ENCODE measurements at places on chromosomes 13 and 19.

- no peak for DNase-seq
Observed at GRCh38 chr13:79194727-79195126, 211.3 kb downstream of the RBM26 start.

DNA sequence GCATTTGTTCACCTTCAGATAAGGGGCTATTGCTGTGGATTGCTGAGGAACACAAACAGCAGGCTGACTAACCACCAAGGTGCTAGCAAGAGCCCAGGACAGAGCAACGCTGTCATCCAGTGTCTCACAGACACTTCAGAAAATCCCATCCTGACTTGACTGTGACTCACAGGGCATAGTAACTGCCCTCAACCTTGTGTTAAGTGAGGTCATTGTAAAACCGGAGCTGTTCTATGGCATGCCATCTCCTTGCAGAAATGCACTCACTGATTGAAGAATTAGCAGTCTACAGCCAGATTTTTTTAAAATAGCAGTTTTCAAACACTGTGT is 51.1 kb downstream of the TNFRSF19 start:
- DNase-seq, result no peak

DNA sequence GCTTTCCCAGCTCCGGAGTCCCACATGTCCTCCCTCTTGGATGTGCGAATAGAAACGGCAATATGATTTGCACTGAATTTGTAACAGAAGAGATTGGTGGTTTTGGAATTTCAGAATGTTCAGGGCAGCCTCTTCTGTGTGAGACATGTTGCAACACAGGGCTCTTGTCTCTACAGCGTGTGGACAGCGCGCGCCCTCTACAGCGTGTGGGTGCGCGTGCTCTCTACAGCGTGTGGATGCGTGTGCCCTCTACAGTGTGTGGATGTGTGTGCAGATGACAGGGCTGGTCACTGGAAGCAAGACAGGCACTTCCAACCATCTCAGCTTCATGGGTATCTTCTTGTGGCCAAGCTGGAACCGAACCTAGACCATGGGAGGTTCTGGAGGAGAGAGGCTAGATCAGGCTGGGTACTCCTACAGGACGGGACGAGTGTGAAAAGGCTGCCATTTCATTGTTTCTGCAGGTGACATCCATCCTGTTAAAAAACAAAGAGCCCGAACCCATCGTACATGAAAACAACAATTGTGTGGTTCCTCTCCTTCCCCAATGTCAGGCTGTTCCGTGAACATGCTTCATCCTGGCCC is 78.4 kb downstream of the TEX29 start:
- DNase-seq, result no peak

GRCh38 chr13:23039266-23039935 is 141.4 kb upstream of the SGCG start:
- DNase-seq, result no peak

GRCh38 chr13:66577358-66577757 is 652.8 kb downstream of the PCDH9 start:
- DNase-seq, result no peak

DNA sequence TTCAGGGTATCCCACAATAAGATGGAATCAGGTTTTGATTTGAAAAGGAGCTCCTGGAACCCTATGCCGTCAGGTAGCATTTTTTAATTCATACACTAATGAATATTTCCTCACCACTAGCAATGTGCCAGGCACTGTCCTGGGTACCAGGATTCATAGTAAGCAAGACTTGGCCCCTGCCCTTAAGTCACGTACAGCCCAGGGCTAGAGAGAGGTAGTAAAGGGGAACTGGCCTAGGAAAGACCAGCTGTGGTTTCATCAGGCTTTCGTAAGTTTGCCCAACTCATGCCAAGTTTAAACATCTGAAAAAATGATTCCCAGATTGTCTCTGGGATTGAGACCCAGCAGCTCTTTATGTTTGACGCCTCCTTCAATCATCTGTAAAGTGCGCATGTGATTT is 45.9 kb upstream of the AMER2 start:
- peak; percentile 15 for DNase-seq

- no peak for DNase-seq
Observed at GRCh38 chr13:75804605-75805004, 168.5 kb downstream of the LMO7 start.

GRCh38 chr19:15426485-15427349 is 7.9 kb upstream of the AKAP8L start:
- no peak for DNase-seq

- no peak for DNase-seq
Observed at GRCh38 chr19:46958532-46958931, 61.1 kb upstream of the NPAS1 start.

GRCh38 chr13:33494596-33495204 is 209.1 kb upstream of the STARD13 start:
- DNase-seq, result no peak

GRCh38 chr19:33671211-33671610 is 49.5 kb downstream of the CHST8 start:
- no peak for DNase-seq

- DNase-seq, result peak; percentile 13
Observed at GRCh38 chr13:35630551-35631275, 154.2 kb upstream of the MAB21L1 start.

DNA sequence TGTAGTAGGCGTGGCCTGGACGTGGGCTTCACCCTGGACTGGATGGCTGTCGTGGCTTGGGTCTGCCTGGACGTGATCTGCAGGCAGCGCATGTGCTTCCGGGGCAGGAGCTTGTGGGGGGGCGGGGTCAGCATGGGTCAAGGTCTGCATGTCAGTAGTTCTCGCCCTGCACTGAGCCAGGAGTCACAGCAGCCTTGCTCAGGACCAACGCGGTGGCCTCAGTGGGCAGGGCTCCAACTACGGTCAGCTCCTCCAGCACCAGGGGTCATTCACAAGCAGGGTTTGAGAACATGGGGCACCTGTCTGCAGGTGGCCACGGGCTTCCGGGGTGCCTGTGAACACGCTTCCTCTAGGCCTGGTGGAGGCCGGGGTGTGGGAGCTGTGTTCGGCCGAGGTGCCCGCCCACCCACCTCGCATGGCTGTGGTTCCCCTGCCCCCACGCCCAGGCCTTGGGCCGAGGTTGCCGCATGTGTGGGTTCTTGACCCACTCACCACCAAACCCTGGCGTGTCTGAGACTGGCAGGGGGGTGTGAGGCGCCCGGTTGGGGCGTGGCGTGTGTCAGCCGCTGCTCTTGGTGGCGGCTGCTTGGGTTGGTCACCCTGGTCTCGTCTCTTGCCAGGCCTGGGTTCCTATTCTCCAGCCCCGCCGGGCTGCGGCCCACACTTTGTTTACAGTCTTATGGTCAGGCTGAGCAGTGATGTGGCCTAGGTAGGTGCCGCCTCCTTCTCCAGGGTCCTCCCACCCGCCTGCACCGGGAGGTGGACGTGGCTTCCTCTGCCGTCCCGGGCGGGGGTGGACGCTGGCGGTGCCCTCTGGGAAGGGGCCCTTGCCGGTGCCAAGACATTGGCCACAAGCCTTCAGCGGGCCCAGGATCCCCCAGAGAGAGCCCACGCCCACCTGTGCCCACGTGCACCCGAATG is 4.8 kb upstream of the RPS15 start:
- DNase-seq, result no peak

DNA sequence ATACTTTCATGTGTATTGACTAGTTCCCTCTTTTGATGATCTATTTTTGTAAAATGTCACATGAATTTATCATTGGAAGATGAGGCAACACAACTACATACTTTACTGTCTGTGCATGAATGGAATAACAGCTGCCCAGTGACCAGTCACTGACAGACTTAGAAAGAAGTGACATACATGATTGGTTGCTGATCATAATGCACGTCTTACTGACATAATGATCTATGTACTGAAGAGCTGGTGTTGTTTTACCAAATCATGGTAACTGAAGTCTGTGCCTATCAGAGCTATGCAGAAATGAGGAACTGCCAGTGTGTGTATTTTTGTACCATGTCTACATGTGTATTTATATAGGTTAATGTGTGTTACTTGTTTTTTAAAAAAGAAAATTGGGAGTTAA is 26.5 kb downstream of the GPR18 start:
- peak; percentile 50 for DNase-seq

- DNase-seq, result no peak
Observed at GRCh38 chr13:22091971-22092300, 421.1 kb downstream of the FGF9 start.

DNA sequence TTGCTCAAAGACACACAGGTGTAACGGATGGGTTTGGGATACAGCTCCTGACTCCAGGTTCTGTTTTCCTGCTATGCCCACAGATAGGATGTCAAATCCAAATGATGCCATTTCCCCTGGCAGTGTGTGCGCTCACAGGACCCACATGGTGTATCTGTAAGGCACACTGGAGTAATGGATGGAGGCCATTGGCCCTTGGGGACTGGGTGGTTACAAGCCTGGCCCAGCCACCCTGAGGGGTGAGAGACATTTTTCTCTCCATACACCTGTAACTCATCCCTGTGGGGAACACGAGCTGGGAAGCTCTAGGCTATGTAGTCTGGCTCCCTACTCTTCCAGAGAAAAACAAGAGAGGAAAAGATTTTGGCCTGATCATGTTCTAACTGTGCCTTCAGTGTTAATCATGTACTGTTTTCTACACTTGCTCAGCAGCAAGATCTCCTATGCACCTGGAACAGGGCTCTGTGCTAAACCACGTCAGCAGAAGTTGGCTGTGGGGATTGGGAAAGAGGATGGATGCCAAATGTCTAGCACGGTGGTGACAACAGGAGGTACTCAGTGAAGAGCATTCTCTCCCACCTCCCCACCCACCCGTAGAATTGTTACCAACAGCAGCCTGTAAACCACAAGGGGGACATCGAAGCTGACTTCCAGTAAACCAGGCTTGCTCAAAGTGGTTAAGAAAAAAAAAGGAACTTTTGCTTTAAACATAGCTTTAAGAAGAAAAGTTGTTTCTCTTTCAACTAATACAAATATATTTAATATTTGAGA is 237.0 kb downstream of the LACC1 start:
- DNase-seq, result no peak

DNA sequence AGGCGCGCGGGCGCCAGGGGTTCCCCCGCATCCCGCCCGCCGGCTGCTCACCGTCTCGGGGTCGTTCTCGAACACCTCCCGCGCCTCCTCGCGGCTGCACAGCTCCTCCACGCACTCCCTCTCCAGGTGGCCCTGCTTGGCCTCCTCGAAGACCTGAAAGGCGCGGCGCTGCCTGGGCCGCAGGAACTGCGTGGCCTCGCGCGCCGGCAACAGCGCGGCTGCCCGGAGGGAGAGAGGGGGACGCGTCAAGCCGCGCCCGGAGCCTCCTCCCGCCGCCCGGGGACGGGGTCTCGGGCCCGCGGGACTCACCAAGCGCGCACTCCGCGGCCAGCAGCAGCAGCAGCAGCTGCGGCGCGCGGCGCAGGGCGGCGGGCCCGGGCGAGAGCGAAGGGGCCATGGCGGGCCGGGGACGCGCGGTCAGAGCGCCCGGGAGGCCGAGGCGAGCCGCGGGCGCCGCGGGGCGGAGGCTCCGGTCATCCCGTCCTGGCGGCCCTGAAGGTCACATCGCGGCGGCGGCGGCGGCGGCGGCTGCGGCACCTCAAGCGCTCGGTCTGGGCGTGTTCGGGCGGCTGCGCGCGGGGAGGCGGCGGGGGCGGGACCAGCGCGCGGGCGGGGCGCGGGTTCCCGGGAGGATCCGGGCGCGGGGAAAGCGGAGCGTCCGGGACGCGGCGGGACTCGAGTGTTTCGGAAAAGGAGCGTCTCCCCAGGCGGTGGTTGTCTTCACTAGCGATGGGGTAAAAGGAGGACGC is at the start of gene GAS6:
TSS of gene GAS6 (minus strand) at position 553 of the 749 bp plus-strand sequence. CDS start at position 397, 156 bp downstream.
- no peak for DNase-seq

GRCh38 chr13:114090476-114090875 is 41.9 kb downstream of the RASA3 start:
- DNase-seq, result no peak

DNA sequence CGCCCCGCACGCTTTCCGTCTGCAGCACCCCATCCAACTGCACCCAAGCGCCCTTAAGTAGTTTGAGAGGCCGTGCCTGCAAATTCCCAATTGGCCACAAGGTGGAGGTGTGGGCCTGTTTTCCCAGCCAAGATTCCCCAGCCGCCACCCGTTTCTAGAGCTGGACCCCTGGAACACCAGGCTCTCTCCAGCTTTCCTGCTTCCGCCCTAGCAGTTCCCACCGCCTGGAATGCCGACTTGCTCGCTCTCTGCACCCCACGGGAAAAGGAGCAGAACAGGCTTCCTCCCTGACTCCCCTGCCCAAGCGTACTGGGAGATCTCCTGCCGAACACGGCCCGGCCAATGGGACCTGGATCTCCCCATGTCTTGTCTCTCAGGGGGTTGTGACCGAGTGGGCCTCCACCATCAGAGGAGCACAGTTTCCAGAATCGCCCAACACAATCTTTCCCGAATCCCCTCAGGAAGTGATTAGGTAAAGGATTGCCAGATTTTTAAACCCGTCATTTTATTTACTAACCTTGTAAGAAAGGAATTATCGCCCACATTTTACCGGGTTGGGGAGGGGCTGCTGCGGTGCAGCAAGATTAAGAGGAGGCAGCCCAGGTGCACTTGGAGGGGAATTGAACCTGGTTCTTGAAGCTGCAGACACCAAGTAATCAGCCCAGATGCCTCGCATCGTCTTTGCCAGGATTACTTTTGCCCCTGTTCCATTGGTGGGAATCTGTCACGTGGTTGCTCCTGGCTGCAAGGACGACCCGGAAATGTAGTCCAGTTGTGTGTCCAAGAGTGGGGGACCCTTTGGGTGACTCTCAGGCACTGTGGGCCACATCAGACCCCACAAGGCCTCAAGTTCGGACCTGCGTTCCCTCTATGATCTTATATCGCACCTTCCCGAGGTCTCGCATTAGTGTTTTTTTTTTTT is 3.5 kb upstream of the NAPSA start:
- DNase-seq, result peak; percentile 59

DNA sequence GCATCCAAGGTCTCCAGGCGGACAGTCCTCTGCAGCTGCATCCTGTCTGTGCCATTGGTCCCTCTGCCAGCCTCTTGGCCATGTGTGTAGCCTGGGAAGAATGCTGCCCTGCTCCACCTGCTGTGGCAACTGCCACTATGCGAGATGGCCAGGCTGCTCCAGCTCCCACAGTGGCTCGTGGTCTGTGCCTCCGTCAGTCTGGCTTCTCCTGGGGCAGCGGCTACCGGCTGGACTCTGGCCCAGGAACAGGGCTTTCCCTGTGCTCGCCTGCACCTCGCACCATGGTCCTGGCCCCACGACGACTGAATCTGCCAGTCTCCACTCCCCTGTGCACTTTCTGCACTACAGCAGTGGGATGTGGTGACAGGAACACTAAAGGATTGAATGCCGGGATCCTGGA is 26.7 kb upstream of the FFAR2 start:
- no peak for DNase-seq

DNA sequence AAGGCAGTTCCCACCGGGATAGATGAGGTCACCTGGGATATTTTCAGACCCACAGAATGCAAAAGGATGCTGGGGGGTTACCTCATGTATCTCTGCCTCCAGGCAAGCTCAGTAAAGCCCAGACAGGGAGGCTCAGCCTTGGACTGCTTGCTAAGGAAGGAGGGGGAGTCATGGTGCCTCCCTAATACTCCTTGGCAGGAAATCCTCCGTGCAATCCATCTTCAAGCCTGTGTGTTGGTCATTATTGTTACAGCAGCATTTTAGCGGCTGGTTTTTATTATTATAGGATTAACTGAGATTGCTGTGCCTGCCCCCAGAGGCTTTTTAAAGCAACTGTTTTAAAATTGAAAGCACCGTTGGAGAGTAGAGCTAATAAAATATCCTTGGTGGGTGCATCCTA is 188.5 kb upstream of the UBL3 start:
- no peak for DNase-seq

All from GF-D8 (cell line).